IPS-NIHi11 (cell line): ENCODE measurements at places on chromosomes 11 and 22.

DNA sequence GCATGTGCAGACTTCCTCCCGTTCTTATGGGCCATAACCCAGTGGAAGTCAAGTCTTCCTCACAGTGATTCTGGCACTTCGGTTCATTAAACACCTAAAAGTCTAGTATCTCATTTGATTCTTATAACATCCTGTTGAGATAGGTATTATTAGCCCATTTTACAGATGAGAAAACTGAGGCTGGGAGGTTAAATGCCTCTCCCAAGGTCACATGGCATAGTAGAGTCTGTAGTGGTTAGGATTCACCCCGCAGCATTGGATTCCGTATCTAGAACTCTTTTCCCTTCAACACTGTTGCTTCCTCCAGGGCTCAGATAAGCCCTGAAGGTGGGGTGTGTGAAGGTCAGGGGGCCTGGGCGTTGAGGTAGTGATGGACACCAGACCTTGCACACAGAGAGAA, 3.4 kb downstream of the GPHA2 start:
- DNase-seq, result no peak

GRCh38 chr22:38540701-38541100, 29.3 kb downstream of the DMC1 start:
- DNase-seq, result no peak

GRCh38 chr22:45376703-45377102, 36.7 kb downstream of the SMC1B start:
- no peak for DNase-seq

DNA sequence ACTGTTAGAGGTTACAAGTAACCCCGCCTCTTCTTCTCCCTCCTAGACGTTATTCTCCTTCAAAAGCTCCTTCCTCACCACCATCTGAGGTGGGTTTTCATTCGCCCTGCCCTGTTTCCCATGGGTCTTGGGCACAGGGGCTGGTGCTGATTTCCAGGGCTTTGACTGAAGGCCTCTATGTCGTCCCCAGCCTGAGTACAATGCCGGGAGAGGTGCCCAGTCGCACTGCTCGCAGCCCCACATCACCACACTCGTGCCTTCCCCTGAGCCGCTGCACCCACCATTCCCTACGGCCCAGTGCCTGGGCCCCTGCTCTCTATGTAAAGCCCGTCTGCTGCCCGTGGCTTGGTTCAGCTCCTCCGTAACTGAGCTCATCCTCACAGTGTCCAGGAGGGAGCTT, 169.8 kb downstream of the DSCAML1 start:
- DNase-seq, result no peak

DNA sequence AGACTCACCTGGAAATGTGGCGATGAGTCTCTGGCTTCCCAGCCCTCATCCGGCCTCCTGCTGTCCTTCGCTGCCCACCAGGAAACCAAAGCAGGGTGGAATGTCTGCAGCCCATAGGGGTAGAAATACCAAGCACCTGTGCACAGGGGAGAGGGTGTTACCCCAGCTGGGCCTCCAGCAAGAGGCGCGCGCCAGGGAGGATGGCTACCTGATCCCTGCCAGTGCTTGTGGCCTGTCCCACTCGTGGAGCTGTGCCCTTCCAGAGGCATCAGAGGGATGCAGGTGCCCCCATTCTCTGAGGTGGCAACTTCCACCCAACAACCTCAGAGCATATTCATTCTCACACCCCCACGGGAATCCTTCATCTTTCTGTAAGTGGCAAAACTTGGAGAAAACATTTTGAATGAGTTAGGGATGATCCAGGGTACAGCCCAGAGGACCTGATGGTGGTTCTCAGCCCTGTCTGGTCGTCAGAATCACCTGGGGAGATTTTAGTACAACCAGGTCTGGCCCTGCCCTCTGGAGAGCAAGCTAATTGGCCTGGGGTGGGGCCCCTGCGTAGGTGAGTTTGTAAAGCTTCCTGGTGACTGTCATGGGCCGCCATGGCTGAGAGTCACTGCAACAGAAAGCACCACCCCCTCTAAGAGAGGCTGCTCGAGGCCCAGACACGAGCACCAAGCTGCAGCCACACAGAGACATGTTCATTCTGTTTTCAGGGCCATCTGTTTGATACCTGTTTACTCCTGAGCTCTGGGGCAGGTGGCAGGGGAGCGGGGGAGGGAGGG, 9.9 kb downstream of the SUN2 start:
- no peak for DNase-seq

DNA sequence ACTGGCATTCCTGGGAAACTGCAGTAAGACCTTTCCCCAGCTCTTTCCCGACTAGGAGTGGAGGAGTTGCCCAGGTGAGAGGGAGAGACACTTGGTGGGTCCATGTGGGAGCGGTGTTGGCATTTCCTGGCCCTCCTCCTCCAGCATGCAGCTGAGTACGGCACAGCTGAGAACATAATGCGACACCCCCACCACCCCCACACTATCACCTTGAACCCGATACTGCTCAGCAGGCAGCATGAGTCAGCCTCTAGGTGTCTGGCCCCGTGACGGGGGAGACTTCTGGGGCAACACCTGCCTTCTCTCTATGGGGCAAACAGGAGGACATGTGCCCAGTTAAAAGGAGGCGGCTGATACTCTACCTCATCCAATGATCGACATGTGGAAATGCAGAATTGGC, 64.4 kb downstream of the PKNOX2 start:
- no peak for DNase-seq

DNA sequence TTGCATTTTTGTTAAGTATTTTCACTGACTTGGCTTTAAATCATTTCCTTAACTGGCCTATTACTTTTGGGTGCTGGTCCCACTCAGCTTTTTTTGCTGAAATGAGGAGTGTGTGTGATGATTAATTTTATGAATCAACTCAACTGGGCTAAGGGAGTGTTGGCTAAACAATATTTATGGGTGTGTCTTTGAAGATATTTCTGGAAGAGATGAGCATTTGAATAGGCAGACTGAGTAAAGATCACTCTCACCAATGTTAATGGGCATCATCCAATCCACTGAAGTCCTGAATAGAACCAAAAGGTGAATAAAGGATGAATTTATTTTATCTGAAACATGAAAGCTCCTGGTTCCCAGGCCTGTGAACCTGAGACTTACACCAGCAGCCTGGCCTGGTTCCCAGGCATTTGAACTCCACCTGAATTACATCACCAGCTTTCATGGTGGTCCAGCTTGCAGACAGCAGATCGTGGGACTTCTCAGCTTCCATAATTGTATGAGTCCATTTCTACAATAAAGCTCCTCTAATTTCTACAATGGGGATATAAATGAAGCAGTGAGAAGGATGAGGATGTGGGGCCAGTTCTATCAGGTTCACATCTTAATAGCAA, 241.3 kb upstream of the ZC3H12C start:
- DNase-seq, result no peak

DNA sequence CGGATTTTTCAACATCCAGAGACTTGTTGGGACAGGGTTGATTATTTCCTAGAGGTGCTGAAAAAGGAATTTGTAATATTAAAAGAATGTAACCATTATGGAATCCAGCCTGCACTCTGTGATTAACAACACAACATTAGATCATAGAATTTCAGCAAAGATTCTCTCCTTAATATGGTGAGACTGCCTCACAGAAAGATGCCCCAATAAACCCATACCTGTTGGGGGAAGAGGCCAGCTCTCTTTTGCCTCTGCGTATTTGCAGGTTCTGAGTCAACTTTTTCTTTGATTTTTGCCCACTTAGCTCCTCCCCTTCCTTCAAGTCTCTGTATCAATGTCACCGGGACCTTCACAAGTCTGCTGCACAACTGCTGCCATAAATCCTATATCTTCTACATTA, 12.4 kb upstream of the MTMR3 start:
- DNase-seq, result no peak

- DNase-seq, result no peak
Observed at GRCh38 chr11:120517801-120518291, 6.3 kb downstream of the GRIK4 start.
